Fibroblast of skin of left biceps (primary cell): ENCODE measurements at places on chromosomes 2 and 18.

DNA sequence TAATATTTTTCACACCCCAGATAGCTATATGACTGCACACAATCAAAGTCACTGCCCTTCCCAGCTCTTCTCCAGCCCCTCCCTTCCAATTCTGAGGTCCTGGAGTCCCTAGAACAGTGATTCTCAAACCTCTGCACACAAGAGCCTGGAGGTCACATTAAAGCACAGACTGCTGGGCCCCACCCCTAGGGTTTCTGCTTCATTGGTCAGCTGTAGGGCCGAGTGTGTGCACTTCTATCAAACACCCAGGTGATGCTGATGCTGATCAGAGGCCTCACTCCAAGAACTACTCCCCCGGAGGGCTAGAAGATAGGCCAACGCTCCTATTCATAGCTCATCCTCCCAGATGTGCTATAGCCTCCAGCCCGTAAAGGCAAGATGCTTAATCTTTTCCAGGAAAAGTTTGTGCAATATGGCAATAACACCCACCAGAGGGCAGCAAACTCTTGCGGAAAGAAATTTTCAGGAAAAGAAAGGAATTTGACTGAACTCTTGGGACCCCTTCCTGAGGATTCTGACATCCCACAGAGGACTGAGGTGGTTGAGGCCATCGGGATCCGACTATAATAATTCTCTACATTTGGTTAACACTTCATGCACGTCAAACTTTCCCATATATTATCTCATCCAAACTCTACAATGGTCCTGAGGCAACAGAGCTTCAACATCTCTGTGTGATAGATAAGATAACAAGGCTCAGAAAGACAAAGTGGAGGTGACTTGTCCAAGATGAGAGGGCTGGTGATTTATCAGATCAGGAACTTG lies 194.2 kb upstream of the PKDCC start:
- no peak for DNase-seq

GRCh38 chr2:215394102-215394805 lies 41.6 kb downstream of the FN1 start:
- no peak for DNase-seq

GRCh38 chr2:202941771-202942170 lies 29.7 kb downstream of the CARF start:
- no peak for DNase-seq

DNA sequence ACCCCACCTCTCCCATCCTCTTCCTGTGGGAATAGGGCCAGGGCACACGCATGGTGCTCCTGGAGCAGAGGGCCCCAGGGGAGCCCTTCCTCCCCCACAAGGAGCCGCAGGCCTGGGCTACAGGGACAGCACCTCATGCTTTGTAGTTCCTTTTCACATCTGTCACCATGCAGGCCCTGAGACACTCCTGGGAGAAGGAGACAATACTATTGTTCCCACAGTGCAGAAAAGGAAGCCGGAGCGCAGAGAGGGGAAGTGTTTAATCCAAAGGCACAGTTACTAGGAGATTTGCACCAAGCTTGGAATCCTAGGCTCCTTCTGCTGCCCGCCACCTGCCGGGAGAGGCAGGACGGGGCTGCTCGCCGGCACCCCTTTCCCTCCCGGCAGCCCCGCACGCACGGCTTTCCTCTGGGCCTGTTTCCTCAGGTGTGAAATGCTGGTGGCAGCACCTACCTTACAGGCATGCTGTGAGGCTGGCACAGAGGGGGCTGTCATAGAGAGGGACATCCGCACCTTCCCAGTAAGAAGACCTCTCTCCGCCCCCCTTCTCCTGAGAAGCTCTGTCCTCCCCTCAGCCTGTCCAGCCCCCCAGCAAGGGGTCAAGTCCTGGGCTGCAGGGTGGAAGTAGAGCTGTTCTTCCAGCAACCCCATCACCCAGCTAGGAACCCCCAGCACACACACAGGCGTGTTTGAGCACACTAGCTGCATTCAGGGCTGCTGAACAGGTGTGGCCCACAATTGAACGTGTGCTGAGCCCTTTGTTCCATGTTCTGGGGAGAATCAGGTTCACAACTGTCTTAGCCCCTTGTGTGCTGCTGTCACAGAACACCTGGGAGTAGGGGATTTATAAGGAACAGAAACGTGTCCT lies 62.6 kb downstream of the SMAD7 start:
- DNase-seq, result no peak

DNA sequence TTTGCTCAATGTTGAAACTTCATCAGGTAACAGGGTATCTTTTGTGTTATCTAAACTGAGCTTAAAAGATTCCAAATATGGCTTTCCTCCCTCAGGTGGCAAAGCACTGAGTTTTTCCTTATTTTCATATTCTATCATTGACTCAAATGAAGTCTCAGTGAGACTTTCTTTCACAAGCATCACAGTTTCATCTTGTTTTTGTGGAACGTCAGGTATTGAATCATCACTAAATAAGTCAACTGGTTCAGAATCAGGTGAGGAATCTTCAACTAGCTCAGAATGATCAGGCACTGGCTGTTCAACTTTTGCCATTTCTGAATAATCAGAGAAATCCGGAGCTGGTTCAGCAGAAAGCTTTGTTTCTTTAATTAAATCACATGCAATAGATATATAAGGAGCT lies 24.6 kb downstream of the RTN4 start:
- no peak for DNase-seq

DNA sequence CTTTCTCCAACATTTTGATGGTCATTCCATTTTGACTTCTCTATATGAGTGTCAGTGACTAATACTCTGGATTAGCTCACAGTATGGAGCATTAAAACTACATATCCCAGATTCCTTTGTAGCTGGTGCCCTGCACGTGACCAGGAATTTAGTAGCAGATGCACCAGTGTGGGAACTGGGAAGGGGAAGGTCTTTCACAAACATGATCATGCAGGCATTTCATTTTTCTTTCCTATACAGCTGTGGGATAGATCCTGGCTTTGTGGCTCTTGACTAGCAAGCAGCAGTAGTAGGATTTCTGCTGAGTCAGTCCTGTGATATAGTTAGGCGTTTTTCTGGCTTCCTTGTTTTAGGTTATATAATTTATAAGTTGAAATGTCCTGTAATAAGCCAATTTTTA lies 971.0 kb upstream of the CDH2 start:
- DNase-seq, result peak; percentile 47
